SIG-M5 (cell line): ENCODE measurements at places on chromosomes 2 and 18.

DNA sequence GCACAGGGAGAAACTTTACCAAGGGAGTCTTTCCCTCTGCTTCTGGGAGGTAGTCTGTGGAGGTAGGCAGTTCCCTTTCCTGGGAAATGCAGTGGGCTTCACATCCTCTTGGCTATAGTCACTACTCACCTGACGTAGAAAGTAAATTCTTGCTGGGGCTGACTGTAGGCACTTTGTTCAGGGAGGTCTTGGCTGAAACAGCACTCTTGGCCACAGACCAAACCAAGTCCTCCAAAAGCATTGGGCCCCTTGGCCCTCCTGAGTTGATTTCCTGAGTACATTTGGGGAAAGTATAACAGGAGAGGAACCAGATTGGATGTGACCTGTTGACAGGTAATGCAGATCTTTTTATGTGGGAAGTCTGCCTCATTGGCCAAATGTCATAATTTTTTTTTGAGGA lies 108.9 kb downstream of the MGAT5 start:
- no peak for DNase-seq

- no peak for DNase-seq
Measured at GRCh38 chr18:38539371-38539770, 973.8 kb upstream of the CELF4 start.

DNA sequence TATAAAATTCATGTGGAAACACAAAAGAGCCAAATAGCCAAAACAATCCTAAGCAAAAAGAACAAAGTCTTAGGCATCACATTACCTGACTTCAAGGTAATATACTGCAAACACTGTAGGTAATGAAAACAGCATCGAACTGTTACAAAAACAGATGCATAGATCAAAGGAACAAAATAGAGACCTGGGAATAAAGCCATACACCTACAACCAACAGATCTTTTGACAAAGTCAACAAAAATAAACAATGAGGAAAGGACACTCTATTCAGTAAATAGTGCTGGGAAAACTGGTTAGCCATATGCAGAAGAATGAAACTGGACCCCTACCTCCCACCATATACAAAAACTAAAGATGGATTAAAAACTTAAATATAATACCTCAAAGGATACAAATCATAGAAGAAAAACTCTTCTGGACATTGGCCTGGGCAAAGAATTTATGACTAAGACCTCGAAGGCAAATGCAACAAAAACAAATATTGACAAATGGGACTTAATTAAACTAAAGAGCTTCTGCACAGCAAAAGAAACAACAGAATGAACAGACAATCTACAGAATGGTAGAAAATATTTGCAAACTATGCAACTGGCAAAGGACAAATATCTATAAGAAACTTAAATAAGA lies 218.0 kb downstream of the PHLPP1 start:
- DNase-seq, result no peak

GRCh38 chr2:3738454-3738853 lies 35.1 kb downstream of the DCDC2C start:
- DNase-seq, result no peak

DNA sequence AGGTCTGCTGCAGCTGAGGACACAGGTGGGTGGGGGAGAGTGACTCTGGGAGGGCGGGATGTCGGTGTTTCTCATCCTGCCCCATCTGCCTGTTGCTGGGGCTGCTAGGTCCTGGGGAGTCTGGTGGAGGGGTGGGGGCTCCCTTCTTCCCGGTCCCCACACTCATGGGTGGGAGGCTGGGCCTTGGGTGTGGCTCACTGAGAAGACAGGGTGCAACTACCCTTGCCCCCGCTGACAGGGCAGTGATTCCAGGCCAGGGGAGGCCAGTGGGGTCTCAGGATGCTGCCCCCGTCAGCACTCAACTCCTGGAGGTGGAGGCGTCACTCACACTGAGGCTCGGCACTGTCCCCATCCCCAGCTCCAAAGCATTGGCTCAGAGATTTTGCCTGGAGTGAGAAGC lies 7.7 kb upstream of the NFATC1 start:
- DNase-seq, result no peak

DNA sequence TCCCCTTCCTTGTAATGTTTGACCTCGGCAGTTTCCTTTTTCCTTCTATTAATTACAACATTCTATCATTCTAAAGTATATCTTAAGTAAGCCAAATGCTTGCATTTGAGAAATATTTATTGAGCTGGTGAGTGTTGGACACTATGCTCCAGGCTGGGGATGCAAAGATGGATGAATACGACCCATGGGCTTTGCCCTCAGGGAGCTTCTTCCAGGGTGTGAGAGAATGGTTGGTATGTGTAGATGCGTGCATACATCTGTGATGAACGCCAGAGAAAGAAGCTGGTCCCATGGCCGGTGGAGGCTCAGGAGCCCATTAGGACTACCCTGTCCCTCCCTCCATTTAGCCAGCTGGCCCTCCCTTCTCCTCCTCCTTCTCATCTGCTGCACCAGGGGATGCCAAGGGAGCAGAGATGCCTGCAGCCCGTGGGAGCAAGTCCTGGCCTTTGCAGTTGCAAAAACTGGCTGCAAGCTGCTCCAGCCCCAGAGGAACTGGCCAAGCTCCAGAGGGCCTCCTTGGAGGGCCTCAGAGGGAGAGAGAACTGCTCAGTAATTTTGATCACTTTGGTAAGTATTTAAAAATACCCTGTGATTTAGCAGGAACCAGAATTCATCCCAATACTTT lies 65.7 kb upstream of the FOSL2 start:
- no peak for DNase-seq
